Dorsolateral prefrontal cortex (tissue), 122 donors: ENCODE measurements at places on chromosomes 1 and 21. TPM values are rescaled to one million over a fixed set of nuclear protein-coding genes. Genes with fewer than 3 reads are reported as not detected.

- no peak for DNase-seq
These were observed 33.8 kb upstream of the KCNE2 start for GRCh38 chr21:34330055-34330454.

EPHA2 gene
- 8.6 TPM for total RNA-seq

DNA sequence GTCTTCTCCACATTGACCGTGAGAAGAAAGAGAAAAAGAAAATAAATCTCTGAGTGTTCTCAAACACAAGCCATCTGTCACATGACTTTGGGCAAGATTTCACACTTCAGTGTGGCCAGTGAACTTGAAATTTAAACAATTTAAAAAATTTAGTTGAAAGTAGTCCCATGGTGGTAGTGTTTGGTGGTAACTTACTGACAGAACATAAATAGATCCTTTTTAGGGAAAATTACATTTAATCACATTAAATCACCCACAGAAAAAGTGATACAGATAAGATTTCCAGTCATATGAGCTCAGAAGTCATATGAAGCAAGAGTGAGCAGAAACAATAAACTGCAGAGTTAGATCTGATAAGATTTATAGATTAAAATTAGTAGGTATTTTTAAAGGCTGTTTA, 31.9 kb upstream of the SGIP1 start:
- no peak for DNase-seq

DNA sequence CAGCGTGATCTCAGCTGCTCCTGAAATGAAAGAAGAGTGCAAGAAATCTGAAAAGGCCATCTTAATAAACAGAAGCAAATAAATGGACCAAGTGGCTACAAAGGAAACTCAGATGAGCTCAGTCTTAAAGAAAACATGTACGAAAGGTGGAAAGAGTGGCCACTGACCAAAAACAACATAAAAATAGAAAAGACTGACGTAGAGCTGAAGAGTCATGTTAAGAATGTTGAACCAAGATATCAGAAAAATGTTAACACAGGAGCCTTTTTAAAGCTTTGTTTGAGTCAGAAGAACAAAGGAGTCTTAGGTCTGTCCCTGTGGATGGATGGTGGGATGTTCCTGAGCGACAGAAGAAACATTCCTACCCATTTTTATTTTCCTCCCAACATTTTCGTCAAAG, 30.8 kb upstream of the ZNF648 start:
- no peak for DNase-seq

DNA sequence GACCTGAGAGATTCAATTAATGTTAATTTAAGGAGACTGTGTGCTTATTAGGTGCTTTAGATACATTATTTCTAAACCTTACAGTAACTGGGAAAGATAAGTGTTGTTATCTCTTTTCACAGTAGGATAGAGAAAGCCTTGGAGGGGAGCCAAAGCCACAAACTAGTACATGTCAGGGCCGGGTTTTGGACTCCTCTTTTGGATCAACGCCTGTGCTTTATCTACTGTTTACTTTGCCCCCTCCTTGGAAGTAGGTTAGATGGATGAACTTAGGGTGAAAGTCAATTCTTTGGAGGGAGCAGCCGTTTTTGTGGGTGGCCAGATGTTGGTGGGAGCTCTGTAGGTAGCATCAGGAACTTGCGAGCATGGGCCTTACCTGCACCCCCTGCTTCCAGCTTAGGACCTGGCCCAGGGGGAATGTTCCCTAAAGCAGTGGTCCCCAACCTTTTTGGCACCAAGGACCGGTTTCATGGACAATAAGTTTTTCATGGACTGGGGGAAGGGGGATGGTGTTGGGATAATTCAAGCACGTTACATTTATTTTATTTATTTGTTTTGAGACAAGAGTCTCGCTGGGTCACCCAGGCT, 1.7 kb downstream of the HHAT start:
- no peak for DNase-seq

DNA sequence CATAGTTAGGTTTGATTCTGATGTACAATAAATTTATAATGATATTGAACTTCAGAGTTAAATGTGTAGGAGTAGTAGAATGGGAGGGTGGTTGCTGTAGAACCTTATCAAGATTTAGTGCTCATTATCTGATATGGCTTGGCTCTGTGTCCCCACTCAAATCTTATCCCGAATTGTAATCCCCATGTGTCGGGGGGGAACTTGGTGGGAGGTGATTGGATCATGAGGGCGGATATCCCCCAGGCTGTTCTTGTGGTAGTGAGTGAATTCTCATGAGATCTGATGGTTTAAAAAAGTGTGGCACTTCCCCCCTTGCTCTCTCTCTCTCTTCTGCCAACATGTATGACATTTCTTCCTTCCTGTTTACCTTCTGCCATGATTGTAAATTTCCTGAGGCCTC, 265.5 kb downstream of the GRIK1 start:
- DNase-seq, result no peak

PRAMEF1 gene
- not detected for total RNA-seq

MASP2 gene
- total RNA-seq, result not detected

SYNC gene
- 4.9 TPM for total RNA-seq

- no peak for DNase-seq
These were observed 54.6 kb downstream of the CDC7 start for GRCh38 chr1:91555074-91555730.

MANEAL gene
- total RNA-seq, result 26.1 TPM

GRCh38 chr1:51313961-51314777, 16.2 kb downstream of the TTC39A start:
- no peak for DNase-seq

ILDR2 gene
- total RNA-seq, result 39.7 TPM

DNA sequence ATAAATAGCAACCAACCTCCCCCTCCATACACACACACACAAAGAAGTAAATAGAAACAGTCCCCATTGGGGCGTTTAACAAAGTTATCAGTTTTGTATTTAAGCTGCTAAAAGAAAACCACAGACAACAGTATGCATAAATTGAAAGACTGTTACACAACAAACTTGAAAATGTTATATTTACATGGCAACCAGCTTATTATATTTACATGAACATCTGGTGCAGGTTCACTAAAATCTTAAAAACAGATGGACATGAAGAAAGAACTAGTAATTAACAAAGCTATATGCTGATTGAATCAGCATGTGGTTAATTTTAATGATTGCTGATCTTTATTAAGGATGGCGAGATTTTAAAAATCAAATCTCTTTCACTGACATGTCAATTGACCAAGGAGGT, 384.7 kb downstream of the LRRIQ3 start:
- no peak for DNase-seq

DNA sequence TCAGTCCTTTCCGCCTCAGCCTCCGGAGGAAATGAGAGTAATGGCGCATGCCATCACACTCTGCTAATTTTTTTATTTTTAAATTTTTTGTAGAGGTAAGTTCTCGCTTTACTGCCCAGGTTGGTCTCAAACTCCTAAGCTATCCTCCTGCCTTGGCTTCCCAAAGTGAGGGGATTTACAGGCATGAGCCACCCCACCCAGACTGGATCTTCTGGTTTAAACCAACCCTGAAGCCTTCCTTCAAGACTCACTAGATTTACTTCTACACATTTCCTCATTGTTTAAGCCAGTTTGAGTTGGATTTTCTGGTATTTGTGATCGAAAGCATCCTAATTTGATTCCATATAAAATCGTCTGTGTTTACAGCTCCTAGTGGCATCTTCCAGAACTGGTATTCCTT, 23.1 kb upstream of the SCAF4 start:
- DNase-seq, result no peak

RORC gene
- total RNA-seq, result not detected

THEM4 gene
- 24.2 TPM for total RNA-seq

DNA sequence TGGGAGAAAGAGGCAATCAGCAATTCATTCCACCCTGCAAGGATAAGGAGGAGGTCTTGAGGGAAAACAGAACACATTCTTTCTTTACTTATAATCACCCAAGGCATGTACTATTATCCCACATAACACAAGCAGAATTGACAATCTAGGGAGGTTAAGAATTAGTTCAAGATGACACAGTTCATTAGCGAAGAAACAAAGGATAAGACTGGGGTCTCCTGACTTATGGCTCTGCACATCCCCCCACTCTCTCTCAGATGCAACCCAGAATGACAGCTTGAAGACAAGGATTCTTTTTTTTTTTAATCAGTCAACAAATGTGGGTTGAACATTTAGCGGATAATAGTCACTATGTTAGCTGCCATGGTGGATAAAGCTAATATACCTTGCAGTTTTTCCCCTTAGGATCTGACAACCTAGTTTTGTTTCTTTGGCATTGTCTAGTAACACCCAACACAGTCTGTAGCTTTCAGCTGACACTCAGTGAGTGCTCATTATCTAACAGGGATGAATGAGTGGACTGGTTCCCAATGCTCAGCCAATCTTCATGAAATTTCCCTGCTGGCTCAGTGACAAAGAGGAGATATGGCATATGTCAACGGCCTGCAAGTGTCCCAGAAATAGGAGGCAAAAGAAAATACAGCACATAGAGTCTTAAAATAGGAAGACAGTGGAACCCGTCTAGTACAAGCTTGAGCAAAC, 35.1 kb downstream of the RXRG start:
- no peak for DNase-seq

GRCh38 chr1:202644219-202645096, 65.8 kb downstream of the SYT2 start:
- no peak for DNase-seq

DNA sequence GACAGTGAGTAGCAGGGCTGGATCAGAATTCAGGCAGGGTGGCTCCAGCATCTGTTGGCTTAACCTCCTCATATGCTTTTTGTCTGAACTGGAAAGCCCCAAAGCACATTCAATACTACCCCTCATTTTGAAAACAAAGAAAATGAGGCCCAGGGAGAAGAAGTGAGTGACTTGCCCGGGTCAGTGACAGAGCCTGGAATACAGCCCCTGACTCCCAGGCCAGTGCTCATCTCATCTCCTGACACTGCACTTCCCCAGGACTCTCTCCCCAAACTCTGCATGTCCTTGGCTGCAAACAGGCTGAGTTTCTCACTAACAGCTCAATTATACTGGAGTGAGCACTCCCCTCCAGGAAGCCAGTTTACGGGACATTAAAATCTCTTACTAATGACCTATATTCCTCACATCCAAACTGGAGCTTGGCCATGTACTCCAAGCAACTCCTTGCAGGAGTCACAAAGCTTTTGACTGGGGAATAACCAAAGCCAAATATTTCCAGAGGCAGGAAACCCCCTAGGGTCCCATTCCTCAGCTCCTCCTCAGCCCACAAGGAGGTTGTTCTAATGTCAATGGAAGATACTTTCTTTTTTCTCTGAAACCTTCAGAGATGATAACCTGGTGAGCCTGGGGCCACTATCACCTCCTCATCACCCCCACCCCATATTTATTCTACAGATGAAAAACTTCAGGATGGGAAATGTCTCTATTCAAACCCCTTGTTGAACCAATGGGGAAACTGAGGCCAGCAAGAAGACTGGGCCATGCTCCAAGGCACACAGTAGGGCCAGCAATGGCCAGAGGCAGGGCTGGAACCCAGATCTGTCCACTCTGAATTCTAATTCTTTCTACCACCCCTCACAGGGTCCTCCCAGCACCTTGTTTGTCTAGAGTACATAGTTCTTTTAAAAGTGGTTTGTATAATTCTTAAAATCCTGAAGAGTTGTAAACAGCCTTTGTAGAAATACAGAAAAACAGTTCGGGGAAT, 127.0 kb downstream of the PLPP3 start:
- no peak for DNase-seq

DNA sequence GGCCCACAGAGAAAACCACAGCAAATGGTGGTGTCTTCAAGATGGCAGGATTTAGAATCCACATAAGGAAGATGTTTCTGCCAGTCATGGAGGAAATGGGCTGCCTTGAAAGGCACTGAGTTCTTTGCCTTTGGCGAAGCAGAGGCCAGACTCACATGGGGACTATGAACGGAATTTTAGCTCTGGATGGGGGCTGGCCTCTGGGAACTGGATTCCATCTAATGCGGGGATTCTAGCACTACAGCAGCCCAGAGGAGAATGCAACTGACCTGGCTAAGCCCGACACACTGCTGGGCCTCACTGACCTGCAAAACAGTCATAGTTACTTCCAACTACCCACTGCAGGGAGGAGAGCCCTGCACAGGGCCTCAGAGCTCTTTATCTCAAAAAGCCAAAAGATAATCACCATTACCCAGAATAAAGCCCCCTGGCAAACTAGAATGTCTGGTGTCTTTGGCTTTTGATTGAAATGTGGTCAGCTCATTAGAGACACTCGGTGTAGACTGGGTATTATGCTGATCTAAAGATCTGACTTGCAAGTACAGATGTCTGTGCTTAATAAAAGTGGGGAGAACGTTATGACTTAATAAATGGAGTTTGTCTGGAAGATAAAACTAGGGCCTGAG, 11.6 kb downstream of the HCRTR1 start:
- DNase-seq, result no peak

GRCh38 chr1:72697410-72697809, 415.1 kb upstream of the NEGR1 start:
- no peak for DNase-seq

ALPL gene
- total RNA-seq, result 12.7 TPM

GRCh38 chr1:95340061-95340460, 106.1 kb downstream of the RWDD3 start:
- DNase-seq, result no peak

GRCh38 chr1:203364094-203364801, 13.3 kb upstream of the FMOD start:
- DNase-seq, result no peak

DNA sequence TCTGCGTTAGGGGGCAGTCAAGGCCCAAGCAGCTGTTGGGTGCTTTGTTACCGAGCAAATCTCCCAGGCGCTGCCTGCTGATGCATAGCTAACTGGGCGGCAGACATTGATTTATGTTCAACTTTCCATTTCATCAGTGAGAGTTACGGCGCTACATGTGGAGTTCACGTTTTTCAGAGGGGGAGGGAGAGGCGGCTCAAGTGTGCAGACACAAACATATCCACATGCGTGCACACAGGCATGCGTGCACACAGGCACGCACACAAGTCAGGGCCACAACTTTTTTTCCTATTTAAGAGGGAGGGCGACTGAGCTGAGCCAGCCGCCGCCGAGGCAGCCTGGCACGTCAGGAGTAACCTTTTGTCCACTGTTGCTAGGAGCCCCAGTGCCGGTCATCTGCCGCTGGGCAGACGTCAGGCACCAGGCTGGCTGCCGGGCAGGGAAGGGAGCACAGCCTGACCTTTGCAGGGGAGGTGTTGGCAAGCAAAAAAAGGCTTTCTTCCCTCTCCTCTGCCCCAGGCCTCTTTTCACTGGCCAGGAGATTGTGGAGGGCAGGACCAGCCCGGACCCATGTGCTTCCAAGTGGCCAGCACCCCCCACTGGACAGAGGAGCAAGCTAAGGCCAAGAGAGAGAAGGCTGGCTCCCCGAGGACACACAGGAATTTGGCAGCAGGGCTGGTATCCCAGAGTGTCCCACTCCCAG, 73.3 kb downstream of the MRPL37 start:
- peak; percentile 84 for DNase-seq
